KBM-7 (cell line): ENCODE measurements at places on chromosomes 3 and 15.

- DNase-seq: no peak
These were observed 33.0 kb downstream of the FAM98B start for GRCh38 chr15:38486936-38487335.

DNA sequence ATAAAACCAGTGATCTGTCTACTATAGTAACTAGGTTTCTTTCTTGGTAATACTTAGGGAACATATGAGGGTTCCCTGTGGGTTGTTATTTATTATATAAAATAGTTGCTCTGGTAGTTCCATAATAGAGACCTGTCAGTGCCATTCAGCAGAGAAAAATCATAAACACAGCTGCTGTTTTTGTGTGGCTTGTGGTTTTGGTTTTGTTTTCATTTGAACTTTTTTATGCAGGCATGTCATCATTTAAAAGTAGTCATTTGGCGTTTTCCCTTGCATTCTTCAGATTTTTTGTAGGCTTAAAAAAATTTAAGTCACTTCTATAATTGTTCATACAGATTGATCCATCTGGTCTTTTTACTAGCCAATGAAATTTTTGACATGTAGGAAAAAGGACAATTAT, 47.9 kb downstream of the PIK3CA start:
- DNase-seq: no peak

GRCh38 chr3:196164576-196164975, 46.6 kb downstream of the ZDHHC19 start:
- DNase-seq: no peak

DNA sequence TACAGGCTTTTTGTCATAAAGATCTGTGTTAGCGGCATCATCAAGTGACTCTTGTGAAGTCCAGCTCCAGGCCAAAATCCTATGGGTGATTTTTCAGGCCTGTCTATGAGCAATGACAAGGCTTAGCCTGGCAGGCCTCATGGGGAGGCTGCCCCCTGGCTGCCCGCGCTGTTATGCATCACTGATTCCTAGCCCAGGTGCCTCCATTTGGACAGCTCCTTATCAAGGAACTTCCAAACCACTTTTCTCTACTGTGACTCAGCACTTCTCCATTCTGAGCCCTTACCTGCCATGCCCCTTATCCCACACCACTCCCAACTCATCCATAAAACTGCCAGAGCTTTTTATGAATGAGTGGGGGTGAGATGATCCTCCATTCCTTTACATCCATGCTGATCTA, 91.5 kb upstream of the C3orf80 start:
- peak; percentile 55 for DNase-seq
